ENCODE measurements at places on chromosomes 2 and 18.
A peak's percentile ranks its signal among the peaks of the same experiment; 100 is the strongest.

DNA sequence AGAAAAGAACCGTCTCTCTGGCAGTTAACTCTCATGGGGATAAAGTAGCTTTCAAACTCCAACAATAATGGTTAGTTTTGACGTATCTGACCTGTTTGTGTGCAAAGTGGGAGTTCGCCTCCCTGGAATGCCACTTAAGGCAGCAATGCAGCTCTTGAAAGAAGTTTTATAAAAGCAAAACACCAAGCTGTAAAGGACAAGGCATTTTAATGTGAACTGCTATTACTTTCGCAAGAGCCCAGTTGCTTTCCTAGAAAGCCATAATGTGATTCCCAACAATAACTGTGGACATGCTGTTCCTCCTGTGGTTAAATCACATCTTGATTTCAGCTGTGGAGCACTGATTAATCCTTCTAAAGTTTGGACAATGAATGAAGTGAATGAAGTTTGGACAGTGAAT lies 303.7 kb downstream of the PTPRM start:
- DNase-seq = no peak

GRCh38 chr18:40738321-40738880 lies 1216.6 kb upstream of the PIK3C3 start:
- no peak for DNase-seq

DNA sequence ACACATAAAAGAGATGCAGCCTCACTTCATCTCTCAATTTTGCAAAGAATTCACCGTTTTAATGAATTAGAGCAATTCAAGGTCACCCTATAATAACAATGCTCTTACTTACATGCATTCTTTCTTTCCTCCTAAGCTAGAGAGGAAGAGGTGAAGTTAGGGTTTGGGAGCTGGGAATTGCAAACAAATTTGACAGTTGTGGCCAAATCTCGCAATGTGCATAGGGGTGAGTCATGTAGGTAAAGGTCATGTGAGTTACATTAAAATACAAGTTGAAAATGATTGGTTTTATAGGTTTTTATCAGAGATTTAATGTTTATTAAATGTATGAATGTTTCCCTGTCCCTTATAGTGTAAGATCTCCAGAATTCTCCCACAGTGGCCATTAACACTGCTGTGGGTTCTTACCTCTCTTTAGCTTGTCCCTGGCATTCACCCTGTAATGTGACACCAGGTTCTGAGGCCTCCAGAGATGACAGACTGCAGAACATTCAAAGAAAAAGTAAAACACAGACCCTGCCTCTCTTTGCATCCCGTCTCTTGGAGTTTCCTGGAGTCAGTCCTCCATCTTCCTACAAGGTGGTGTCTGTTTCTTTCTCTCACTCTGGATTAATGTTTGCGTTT lies 53.7 kb upstream of the LGALSL start:
- no peak for DNase-seq

DNA sequence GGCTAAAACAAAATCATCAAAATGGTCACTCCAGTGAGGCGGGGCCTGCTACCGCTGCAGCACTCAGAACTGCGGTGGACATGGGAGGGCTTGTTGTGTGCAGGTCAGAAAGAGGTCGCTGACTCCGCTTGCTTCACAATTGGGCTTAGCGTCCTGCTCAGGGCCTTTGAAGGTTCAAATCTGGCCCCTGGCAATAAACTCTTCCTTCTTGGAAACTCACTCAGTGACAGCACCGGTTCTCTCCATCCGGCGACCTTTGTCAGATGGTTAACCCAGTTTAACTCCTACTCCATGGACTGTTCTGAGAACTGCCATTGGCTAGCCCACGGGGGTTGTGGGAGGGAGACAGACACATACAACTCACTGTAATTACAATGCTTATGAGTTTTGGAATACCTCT lies 29.0 kb upstream of the LAPTM4A start:
- no peak for DNase-seq

- DNase-seq = no peak
Measured at GRCh38 chr2:231393149-231394131, 2.1 kb upstream of the B3GNT7 start.

DNA sequence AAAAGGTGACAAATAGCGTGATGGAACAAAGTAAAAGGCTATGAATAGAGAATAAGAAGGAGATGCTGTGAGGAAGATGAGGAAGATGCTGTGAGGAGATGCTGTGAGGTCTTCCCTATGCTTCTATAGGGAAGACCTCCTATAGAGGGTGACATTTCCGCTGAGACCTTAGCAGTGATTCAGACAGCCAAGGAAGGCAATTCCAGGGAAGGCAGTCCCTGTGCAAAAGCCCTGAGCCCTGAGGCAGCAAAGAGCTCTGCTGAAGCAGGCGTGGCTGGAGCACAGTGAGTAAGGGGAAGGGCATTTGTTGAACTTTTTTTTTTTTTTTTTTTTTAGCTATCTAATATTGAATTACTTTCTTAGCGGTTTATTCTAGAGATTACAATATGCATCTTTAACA lies 142.7 kb upstream of the FOSL2 start:
- DNase-seq = no peak

DNA sequence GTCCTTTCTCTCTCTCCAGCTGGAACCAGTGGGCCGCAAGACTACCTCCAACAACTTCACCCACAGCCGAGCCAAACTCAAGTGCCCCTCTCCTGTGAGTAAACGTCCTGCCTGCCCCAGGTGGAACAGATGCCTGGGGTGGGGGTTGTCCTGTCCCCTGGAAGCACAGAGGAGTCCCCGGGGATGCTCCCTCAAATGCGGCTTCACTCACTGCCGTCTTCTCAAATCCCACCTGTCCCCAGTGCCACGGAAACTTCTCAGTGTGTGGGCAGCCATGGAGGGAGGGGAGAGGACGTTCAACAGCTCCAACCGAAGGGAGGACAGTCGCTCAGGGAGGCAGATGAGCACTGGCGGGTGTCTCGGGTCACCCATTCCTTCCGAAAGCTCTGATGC lies 110.7 kb upstream of the PPP1CB start:
- DNase-seq = no peak

DNA sequence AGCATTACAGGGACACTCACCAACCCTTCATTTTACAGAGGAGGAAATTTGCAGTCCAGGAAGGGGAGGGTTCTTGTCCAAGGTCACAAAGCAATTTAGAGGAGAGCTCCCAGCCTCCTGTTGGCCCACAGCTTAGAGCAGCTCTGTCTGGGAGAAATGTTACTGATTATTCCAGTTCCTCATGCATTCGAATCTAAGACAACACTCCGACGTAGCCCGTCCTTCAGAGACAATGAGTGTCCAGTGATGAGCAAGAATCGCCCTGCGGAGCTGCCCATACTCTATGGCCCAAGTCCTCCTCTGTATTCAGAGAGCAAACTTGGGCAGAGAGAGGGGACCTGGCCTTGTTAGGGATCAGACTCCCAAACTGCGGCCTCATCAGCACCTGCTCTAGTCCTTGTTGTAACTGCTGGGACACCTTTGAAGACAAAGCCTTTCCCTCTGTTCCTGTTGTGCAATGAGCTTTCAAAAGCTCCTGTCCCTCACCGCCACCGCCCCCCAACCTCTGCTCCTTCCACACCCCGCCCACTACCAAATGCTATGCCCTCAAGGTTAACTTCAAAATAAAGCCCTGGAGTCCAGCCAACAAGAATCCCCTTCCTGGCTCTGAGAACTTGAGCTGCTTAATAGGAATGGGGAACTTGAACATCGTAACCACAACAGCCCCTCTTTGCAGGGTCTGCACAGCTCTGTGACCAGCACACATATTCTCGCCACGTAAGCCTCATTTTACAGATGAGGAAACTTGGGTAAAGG lies 234.8 kb upstream of the SMAD2 start:
- DNase-seq = no peak

DNA sequence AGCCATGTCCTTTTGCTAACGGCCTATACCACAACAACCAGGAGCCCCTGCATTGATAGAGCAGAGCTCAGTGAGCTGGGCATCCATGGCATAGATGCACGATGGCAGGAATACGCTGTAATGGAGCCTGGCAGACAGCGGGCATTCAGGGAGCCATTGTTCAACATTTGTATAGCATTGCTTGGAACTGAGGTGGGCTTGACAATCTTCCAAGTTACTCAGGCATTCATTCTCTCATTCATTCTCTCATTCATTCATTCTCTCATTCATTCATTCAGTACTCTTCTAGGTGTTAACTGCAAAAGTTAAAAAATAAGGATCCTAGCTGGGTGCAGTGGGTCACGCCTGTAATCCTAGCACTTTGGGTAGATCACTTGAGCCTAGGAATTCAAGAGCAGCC lies 62.7 kb downstream of the MYOM1 start:
- DNase-seq = no peak

GRCh38 chr2:50991602-50992001 lies 40.3 kb downstream of the NRXN1 start:
- DNase-seq = no peak

DNA sequence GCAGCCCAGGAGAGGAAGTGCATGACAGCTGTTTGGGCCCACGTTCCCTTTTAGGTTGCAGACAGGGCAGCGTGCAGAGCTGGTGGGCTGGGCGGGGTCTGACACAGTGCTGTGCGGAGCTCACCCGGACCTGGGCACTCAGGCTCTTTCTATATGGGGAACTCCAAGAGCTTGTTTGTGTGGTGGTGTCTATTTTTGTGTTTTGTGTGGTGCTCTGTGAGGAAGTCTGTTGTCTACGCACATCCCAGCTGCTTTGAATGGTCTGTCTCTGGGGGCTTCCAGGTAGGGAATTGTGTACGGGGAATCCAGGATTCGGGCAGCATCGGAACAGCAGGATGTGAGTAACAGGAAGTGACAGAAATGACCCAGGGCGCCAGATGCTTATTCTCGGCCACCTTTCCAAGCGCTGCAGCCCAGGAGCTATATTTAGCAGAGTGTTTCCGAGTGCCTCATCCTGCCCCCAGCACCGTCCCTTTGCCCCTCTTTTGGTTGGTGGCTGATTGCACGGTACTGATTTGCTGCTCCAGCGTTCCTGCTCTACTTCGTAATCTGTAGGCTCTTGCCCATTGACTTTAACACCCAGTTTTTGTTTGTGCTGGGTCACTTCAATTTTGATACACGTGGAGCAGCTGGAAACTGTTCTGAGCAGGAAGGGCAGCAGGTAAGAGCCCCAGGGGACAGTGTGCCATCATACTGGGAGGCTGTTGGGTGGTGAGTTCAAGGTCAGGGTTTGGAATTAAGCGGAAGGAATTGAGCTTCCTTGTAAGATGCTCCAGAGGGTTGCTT lies 64.7 kb downstream of the DGKD start:
- DNase-seq = peak; percentile 47

GRCh38 chr2:158578703-158579330 lies 122.1 kb downstream of the PKP4 start:
- no peak for DNase-seq

DNA sequence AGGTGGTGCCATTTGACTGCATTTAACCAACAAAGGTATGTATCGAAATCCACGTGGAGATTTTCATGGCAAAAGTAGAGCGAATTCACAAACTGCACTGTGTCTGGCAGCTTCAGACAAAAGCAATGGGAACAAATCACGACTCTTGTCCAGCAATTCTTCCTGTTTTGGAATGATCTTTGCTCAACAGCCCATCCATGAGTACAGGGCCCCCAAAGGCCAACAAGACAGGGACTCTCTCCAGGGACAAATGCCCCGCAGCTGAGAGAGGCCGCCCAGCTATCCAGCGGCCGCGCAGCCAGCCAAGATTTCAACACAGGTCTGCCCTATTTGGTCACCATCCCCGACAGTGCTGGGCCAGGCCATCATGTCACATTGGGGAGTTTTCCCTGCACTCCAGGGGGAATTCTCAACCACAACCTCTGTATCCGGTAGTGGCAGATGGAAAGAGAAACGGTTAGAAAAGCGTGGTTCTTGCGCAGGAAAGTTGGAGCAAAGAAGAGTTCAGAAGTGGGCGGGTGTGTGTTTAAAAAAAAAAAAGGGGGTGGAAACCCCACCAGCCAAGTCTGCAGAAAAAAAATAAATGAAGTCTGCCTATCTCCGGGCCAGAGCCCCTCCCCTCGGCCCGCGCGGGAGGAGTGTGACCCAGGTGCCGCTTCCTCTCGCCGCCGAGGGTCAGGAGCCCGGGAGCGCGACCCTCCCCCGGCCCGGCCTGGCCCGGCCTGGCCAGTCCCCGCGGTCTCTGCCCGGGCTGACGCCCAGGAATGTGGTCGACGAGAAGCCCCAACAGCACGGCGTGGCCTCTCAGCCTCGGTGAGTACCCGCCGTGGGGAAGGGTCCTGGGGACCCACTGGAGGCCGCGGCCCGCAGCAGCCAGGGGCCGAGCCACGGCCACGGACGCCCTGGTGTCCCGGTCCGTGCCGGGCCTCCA lies at the start of gene GYPC:
GYPC (plus strand) TSS at position 659 of the 931 bp plus-strand sequence; CDS start at position 765, 106 bp downstream.
- DNase-seq = peak; percentile 58

- DNase-seq = no peak
Measured at GRCh38 chr2:195333869-195334268, 323.2 kb upstream of the SLC39A10 start.

- DNase-seq = no peak
Measured at GRCh38 chr2:55923091-55923981, at the start of gene EFEMP1. EFEMP1 (minus strand) TSS chr2:55923782; CDS start chr2:55922440, 1,342 bp downstream.

DNA sequence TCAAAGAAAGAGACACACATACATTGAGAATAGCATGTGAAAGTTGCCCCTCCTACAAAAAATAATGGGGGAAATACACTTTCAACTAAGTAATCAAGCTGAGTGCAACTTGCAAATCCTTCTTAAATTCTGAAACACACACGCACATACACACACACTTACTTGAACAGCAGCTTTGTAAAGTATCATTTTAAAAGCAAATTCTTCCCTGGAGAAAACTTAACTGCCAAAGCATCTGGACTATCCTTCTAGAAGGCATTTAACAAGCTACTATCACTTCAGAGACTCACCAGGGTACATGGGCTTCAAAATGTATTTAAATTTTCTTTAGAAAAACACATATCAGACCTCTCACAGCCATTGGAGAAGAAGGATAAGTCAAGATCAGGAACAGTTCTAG lies 15.3 kb downstream of the GAREM1 start:
- no peak for DNase-seq

DNA sequence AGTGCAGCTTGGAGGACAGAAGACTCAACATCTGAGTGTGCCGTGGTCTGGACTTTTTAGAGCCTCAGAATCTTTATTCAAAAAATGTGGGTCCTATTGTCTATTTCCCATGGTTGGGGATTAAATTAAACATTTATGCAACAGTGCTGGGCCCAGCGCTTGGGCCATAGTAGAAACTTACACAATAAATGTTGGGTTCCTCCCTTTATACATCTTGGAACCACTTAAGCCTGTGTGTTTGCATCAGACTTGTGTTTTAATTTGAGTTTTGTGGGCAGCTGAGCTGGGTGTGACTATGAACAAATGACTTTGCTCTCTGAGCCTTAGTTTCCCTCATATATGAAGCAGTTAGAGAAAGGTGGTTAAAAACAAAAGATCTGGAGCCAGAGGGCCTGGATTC lies 56.6 kb downstream of the THNSL2 start:
- no peak for DNase-seq

GRCh38 chr2:218066926-218067515 lies 2.0 kb upstream of the RUFY4 start:
- DNase-seq = no peak

- no peak for DNase-seq
Measured at GRCh38 chr2:39568561-39569006, 97.1 kb upstream of the TMEM178A start.
